ENCODE measurements at places on chromosomes 4 and X.

- no peak for DNase-seq
Observed at GRCh38 chrX:97065973-97066372, 182.3 kb downstream of the RPA4 start.

DNA sequence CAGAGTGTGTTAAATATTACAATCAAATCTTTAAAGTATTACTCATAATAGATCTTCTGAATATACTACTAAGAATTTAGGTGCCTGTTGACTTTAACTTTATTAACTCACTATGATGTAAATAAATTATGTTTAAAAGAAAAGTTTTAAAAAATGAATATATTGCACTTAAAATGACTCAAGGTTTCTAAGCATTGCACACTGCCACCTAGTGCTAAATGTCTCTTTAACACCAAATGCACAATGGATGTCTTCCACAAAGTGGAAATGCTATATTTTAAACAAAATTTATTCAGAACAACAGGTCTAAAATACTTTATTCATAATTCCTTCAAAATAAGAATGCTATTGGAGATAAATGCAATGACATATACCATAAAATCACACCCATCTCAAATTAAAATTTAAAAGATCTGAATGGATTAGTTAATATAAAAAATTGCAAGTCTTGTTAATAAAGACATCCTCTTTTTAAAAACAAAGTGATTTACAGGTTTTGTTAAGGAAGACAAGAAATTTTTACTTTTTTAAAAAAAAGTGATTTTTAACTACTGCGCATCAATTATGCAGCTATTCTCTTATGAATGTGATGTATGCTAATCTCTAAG lies 5.5 kb downstream of the INPP4B start:
- no peak for DNase-seq

DNA sequence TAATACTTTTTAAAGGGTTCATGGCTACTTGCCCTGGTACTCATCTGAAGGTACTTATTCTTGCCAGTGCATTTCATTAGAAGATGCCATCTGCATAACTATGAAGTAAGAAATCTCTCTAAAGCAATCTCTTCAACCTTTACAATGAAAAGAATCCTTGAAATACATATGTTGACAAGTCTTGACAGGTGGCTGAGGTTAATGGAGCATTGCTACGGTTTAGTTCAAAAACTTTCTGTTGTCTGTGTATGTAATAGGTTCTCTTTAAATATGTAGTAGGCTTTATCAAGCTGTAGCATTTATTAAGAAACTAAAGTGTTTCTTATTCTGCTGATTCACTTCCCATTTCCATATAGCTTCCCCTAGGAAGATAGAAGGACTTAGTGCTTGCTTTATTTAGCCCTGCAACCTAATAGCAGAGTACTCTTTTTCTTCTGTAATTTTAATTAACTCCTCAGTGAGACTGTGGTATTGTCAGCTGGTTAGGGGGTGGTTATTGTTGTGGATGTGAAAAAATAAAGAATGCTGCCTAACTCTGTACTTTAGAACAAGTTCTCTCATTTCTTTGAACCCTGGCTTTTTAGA lies 39.3 kb downstream of the SLAIN2 start:
- no peak for DNase-seq

DNA sequence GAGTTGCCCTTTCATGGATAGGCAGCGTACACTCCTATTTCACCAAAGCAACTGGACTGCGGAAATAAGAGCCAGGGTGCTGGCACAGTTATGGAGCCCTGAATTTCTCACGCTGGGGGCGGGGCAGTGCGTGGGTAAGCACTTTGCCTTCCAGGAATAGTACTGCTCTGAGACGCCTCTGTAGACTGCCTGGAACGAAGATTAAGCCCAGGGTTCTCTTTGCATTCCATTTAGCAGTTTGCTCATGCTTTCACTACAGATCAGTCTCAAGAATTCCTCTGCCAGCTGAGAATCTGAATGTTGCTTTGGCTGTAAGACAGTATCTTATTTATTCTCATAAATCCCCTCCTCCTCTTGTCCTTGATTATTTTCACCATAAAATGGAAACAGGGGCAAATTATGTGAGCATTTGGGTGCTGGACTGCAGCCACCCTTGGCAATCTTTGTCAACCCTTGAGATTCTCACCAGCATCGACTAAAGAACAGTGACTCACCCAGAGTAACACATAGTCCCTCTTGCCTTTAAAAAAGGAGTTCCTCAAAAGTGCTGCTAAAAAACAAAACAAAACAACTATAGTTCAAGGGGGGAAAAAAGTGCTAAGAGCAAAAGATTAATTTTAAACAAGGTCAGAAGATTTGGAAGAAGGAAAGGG lies 88.9 kb upstream of the CITED1 start:
- DNase-seq = no peak

DNA sequence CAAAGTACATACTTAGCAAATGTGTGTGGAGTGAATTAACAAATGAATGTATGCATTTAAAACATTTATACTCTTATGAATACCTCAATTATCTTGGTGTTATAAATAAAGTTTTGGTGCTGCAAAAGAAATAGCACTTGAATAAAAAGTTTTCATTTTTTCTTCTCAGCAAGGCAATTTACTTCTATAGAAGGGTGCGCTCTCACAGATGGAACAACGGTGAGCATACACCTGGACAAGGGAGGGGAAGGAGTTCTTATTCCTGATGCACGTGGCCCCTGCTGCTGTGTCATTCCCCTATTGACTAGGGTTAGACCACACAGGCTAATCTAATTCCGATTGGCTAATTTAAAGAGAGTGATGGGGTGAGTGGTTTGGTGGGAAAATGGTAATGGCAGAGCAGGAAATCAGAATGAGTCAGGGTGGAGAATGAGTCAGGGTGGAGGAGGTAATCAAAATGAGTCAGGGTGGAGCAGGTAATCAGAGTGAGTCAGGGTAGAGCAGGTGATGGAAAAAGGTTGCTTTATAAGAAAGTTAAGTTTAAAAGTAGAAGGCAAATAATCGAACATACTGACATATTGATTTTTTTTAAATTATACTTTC lies 28.2 kb upstream of the PGK1 start:
- peak; percentile 51 for DNase-seq

- DNase-seq = no peak
Observed at GRCh38 chr4:152673489-152673888, 6.3 kb downstream of the TMEM154 start.

DNA sequence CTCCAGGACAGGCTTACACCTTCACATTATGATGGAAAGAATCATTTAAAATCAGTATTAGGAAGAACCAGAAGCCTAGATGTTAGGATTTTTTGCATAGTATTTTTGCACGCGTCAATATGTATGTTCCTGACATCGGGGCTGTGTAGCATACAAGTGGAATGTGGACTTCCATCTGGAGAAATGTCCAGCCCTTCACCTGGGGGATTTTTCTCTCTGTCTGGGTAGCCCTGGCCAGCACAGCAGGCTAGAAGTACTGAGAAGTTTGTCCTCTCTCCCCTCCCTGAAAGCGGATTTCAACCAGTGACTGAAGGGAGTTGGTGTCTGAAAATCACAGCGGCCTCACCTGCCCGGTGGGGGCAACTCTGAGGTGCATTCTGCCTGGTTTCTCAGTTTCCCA lies 10.4 kb upstream of the KLHL8 start:
- DNase-seq = no peak

- no peak for DNase-seq
Observed at GRCh38 chr4:95289028-95289634, 259.6 kb downstream of the UNC5C start.

- no peak for DNase-seq
Observed at GRCh38 chr4:6605605-6606004, 30.6 kb downstream of the MAN2B2 start.

DNA sequence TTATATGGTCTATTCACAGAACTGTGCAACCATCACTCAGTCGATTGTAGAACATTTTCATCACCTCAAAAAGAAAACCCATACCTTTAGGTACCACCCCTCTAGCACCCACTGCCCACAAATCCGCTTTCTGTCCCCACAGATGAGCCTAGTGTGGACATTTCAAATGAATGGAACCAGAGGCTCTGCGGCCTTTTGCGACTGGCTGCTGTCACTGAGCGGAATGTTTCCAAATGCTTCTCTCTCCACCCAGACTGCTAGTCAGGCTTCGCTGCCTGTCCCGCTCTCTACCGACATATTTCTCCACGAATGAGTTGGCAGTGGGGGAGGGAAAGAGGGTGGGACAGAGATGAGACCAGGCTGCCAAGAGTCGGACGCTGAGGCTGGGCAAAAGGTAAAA lies 1.7 kb upstream of the BGN start:
- DNase-seq = no peak

DNA sequence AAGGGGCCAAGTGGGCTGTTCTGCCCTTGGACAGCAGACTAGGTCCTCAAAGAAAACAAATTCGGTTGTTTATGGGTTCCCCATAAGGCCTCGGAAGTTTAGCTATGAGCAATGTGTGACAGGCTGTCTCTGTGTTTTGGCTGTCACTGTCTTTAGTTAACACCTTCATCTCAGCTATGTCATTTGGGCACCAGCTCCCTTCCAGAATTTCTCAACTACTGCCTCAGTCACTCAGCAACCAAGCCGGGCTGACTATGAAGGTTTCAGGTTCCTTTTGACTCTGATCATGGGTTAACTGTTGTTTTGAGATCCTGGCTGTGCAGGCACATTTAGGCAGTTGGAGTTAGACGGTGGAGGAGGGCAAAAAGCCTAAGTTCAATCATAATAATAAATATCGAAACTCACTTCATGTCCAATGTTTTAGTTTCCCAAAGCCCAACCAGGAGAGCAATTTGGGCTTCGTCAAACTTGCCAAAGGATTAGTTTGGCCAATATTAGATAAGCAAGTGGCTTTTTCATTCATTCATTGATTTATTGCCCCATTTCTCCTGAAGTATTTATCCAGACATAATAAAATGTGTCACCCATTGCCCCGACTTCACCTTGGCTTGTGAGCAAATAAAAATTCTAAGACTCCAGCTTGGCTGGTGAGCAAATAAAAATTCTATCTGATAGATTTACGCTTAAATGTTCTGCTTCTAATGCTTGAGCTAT lies 9.1 kb upstream of the PAGE1 start:
- peak; percentile 54 for DNase-seq

GRCh38 chr4:183405303-183405702 lies 39.1 kb upstream of the CDKN2AIP start:
- no peak for DNase-seq

GRCh38 chr4:109967798-109968520 lies 55.3 kb downstream of the EGF start:
- DNase-seq = no peak

- DNase-seq = no peak
Observed at GRCh38 chr4:37690976-37691375, 4.8 kb upstream of the RELL1 start.

DNA sequence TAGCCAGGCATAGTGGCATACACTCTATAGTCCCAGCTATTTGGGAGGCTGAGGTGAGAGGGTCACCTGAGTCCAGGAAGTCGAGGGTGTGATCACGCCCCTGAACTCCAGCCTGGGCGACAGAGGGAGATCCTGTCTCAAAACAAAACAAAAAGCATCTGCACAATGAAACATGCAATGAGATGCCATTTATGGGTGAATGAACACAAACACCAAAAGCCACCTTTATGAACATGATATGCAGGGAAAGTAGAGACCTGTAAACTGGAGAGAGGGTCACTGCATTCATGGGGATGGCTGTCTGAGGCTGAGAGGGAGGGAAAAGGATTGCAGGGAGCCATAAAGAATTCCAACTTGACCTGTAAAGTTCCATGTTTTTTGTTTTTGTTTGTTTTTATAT lies 70.7 kb downstream of the EVC start:
- no peak for DNase-seq

- DNase-seq = no peak
Observed at GRCh38 chr4:184143770-184144564, 73.7 kb downstream of the ENPP6 start.

DNA sequence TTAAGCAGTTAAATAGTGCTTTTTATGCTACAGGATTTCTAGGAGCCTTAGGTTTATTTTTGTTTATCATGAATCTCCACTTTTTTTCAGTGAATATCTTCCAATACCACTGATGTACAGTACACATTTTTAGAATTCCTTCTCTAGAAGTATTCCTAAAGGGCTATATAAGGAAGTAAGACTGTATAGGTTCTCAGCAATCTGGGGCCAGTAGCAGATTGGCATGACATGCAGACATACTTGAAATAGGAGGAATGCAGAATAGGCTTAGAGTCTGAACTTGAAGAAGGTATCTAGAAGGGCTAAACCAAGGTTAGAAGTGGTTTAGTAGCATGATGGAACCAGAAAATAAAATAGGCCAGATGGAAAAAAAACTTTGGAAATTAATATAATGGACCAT lies 29.8 kb downstream of the HEPH start:
- DNase-seq = no peak

- no peak for DNase-seq
Observed at GRCh38 chr4:3342182-3342854, 49.5 kb downstream of the RGS12 start.

DNA sequence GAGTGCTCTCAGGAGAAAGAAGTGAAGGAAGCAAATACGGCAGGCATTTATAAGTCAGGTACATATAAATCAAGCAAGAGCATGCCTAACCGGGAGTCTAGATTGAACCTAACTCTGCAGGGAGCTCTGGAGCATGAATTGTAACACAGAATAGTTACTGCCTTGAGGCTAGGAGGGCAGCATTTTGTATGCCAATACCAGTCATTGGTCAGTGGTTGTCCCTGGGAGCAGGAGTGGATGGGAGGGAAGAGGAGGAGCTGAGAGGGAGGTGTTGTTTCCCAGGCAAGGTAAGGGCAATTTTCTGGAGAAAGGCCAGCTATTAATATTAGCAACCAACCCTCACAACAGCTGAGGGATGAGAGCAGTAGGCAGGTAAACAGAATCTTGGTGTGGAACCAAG lies 224.7 kb upstream of the DCAF8L1 start:
- DNase-seq = no peak

- DNase-seq = no peak
Observed at GRCh38 chr4:73613130-73613529, 7.1 kb downstream of the RASSF6 start.

- DNase-seq = no peak
Observed at GRCh38 chr4:80077639-80078038, 4.6 kb upstream of the ANTXR2 start.

DNA sequence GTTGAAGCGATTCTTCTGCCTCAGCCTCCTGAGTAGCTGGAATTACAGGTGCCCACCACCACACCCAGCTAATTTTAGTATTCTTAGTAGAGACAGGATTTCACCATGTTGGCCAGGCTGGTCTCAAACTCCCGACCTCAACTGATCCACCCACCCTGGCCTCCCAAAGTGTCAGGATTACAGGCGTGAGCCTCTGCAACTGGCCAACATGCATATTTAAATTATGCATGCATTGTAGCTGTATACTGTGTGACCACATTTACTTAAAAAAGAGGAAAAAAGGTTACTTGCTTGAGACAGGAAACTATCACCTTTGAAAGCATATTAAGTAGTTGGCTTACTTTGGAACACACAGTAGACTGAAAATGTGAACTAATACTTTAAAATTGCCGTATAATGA lies 29.5 kb downstream of the METTL14 start:
- DNase-seq = no peak

DNA sequence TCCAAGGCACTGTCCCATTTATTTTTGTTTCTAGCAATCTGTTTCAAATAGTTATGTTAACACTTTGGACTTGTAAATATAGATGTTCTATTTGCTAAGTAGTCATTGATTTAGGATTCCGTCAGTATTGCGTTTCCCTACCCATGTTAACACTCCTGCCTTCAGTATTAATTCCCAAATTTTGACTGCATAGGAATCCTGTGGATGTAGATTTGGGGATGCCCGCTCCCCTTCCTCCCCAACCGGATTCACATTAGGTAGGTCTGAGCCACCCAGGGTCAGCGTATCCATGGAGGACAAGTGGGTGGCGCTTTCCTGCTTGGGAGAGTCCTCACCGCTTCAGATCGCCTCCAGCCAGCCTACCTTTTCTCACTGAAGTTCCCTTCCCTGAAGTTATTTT lies 1.1 kb upstream of the SORBS2 start:
- DNase-seq = no peak
